ENCODE measurements at places on chromosomes 7 and 10.

GRCh38 chr7:55288070-55288824 lies 76.9 kb upstream of the LANCL2 start:
- no peak for DNase-seq

- no peak for DNase-seq
Measured at GRCh38 chr10:12949248-12949647, 52.3 kb downstream of the CCDC3 start.

DNA sequence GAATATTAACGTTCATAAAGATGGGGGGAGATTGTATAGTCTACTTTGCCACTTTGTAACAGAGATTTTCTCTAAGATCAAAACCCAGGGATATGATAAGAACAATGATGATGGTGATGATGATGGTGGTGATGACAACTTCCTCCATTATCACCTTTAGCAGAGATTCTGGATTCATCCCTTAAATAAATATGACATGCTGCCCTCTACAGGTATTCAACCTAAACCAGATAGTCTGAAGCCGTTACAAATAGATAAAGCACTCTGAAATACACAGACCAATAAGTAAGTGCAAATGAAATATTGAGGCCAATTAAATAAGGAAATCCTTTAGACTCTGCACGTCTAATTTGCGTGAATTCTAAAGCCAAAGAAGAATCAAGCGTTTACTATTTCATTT lies 211.5 kb downstream of the CREB5 start:
- no peak for DNase-seq

DNA sequence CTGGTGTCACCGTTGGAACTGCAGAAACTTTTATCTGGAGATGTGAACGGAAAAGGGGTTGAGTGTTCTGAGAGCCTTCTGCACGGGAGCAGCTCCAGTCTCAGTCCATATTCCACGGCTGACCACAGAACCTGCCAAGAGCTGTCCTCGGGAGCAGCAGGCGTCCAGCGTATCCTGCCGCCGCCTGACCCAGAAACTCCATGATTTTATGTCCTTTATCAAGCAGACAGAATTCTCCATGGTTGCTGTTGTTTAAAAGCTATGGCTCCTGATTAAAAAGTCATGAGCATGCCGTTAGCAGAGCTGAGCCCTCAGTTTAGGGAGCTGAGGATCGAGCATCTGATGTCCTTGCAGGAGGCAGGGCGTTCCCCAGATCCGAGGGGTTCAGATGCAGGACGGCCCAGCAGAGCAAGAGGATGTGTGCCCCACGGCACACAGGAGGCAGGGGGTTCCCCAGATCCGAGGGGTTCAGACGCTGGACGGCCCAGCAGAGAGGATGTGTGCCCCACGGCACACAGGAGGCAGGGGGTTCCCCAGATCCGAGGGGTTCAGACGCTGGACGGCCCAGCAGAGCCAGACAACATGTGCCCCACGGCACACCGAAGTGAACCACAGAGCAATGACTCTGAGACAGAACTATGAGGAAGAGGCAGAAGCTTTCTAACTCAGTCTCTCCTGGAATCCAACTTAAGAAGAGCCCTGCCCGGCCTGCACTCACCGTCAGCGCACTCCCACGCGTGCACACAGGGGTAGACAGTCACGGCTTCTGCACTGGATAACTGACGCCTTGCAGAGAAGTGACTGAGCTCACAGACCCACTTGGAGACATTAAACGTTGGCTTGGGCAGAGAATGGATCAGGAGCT lies 96.4 kb downstream of the WDR37 start:
- no peak for DNase-seq

GRCh38 chr10:110496553-110497437 lies 912 bp upstream of the DUSP5 start:
- DNase-seq, result no peak

DNA sequence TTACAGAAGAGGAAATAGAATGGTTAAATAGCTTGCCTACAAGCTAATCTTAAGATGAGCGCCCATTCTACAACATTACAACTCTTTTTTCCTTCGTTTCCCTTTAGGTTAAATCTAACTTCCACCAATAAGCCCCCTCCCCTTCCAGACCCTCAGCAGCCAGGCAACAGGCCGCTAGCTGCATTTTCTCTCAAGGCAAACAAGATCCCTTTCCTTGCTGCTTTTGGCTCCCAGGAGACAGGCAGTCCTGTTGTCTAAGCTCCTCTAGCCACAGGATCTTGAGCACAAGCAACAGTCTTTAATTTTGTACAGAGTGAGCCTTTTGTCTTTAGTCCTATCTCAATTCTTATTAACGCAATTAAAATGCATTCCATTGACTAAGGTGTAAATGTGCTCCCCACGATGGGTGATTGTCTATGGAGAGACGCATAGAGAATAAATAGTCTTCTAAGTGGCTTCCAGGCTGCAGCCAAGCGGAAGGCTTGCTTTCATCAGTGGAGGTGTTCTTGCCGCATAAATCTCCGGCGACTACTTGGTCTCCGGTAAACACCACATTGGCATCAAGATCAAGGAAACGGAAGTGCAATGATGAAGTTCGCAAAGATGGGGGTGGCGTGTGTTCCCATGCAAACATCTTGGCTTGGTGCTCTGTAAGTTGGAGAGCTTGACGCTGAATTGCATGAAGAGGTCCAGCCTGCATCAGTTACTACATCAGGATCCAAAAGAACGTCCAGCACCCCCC lies 181.9 kb upstream of the LYZL2 start:
- DNase-seq, result no peak

DNA sequence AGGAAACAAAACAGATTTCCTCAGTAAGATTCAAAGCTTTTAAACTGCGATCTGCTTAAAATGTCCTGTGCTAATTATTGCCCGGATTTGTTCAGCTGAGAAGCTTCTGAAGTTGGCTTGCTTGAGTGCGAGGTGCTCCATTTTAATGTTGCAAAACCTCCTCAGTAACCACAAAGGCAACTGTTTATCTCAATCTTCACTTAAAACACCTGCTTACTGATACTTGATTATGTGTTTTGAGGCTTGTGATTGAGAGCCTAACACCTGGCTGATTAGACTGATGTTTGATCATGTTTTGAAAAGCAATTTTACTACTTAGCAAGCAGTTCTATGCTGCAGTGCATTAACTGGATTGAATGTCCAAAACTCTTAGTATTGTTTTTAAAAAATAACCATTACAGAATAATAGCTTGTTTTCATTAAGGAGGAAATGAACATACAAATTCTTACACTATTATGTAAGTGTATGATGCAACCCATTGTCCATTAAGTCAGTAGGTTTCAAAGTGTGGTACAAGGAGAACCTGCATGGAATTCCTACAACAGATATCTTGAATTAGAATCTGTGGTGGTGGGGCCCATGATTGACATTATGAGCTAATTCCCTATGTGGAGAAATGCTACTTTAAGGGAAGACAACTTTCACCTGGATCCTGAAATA lies 96.9 kb upstream of the FAM180A start:
- DNase-seq, result no peak

DNA sequence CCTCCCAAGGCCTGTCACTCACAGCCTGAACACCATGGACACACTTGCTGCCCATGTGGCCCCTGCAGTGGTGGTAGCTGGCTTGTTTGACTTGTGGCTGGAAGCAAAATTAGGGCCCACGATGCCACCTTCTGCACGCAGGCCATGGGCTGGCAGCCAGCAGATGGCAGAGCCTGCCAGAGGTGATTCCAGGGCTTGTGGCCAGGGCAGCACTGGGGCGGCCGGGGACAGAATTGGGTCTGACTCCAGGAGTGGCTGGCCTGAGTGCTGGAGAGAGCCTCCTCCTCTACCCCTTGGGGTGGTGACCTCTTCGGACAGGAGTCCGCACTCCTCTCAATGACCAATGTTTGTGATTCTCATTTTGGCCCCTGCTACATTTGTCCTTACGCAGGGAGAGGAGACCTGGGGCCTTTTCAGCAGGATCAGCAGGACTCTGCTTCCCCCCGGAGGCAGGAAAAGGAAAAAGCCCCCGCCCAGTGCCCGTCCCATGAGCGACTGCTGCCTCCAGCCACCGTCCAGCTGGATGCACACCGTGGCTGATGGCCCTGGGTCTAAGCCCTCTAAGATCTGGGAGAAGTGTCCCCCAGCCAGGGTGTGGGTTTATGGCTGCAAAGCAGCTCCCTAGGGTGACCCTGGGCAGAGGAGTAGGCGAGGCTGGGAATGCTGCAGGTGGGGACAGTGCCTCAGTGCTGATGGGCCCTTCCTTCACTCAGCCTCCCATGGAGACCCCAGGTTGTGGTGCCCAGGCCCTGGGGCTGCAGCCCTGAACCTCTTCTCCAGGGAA lies 26.5 kb downstream of the DNAJB12 start:
- no peak for DNase-seq

GRCh38 chr10:58513188-58514110 lies 777 bp downstream of the BICC1 start:
- no peak for DNase-seq

- no peak for DNase-seq
Measured at GRCh38 chr10:53667063-53667462, 894.5 kb upstream of the MBL2 start.

DNA sequence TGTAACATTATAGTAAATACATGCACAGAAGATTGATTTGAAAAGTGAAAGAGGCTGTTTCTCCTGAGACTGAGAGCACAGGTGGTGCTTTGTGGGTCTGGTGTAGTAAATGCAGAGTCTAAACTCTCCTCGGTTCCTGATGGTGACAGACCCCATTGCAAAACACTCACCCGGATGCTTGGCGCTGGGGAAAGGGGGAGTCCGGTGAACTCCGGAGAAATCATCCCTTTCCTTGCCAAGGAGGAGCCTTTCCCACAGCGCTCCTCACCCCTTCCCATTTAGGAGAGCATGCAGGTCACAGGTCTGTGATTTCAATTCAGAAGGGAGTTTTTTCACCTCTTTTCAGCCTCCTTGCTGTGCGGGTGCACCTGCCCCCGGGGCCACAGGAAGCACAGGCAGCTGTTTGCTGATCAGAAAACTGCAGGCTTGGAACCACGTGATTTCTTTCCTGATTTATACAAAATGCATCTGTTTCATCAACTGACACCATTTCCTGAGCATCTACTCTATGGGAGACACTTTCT lies 75.6 kb upstream of the LYZL2 start:
- DNase-seq, result no peak

DNA sequence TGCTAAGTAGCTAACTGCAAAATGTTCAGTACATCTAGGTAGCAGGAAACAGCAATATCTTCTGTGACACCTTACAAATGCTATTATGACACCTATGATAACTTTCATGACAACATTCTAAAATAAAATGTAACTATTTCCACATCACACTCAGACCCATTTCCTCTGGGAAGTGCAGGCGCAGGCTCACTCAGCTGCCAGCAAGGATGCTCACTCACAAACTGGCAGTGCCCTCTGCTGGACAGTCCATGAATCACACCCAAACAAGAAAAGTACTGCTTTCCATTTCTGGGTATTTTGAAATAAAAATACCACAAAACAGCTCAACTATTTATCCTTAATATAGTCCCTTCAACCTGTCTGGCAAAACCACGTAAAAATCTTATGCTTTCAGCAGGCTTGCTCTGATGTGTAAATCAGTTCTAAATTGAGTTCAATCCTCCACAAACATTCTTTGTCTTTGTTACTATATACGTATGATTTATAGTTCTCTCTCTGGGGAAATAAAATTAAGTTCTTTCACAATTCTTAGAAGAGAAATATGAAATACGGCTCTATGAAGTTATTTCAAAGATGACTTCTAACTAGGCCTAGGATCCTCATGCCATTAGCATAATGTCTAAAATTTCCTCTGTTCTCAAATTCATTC lies 176.6 kb downstream of the PARD3 start:
- DNase-seq, result peak; percentile 32

GRCh38 chr7:135801877-135802276 lies 53.3 kb upstream of the FAM180A start:
- DNase-seq, result no peak

Data from GM18507 (cell line).